Hepatocyte (in vitro differentiated cells): ENCODE measurements at places on chromosomes 12 and 14. TPM values are rescaled to one million over a fixed set of nuclear protein-coding genes. Genes with fewer than 3 reads are reported as not detected.

GRCh38 chr12:53618275-53618674 is 7.9 kb downstream of the ATF7 start:
- H3K4me3 ChIP-seq = no peak overlapping the region
- no peaks in the 10 kb centered on the region for H3K36me3 ChIP-seq
- no peaks in the 10 kb centered on the region for H3K27me3 ChIP-seq
- no peak for DNase-seq
- H3K27ac ChIP-seq = no peak overlapping the region

- no peaks in the 10 kb centered on the region for H3K36me3 ChIP-seq
- H3K4me3 ChIP-seq = no peak overlapping the region
- H3K4me1 ChIP-seq = no peaks in the 10 kb centered on the region
- no peaks in the 10 kb centered on the region for H3K27me3 ChIP-seq
- peak; percentile 26 for DNase-seq
Observed at GRCh38 chr12:71556875-71557274, 106.8 kb downstream of the ZFC3H1 start.

PGF gene
- 25.0 and 25.2 TPM in 2 replicates for total RNA-seq

GRCh38 chr14:94385553-94386057 is 2.8 kb downstream of the SERPINA1 start:
- no peak overlapping the region for H3K4me3 ChIP-seq
- no peak for DNase-seq
- peak overlapping the region; percentile 77 for H3K27ac ChIP-seq
- H3K27me3 ChIP-seq = no peaks in the 10 kb centered on the region
- no peaks in the 10 kb centered on the region for H3K36me3 ChIP-seq
- peaks cover 9% of the 10 kb centered on the region for H3K4me1 ChIP-seq

- H3K27me3 ChIP-seq = peaks cover 6% of the 10 kb centered on the region
- no peaks in the 10 kb centered on the region for H3K4me1 ChIP-seq
- H3K36me3 ChIP-seq = no peaks in the 10 kb centered on the region
- H3K4me3 ChIP-seq = no peak overlapping the region
- no peak overlapping the region for H3K27ac ChIP-seq
Observed at GRCh38 chr12:131065279-131065678, 111.6 kb downstream of the ADGRD1 start.

DNA sequence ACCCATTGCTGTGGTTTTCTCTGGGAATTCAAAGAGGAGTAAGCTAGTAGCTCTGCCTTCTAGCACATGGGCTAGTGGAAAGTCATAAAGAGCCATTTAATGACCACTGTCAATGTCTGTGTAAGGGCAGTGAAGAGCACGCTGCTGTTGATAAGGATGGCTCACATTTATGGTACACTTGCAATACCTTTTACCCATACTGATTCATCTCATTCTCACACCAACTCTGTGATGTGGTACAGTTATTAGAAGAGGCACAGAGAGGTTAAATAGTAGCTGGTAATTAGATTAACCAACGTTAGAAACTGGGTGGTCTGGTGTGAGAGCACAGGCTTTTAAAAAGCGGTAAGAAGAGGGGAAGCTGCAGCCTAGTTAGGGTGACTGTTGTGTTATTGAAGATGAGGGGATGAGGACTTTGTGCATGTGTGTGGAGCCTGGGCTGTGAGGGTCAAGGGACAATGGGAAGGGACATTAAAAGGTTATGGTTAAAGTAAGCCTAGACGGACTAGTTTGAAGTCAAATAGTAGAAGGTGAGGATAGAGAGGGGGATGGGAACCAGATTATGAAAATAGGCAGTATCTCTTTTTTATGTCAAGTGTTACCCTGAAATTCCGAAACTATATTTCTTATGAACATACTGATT is 25.2 kb downstream of the RASSF3 start:
- DNase-seq = no peak
- no peak overlapping the region for H3K4me3 ChIP-seq
- H3K27ac ChIP-seq = no peak overlapping the region
- H3K4me1 ChIP-seq = peaks cover 3% of the 10 kb centered on the region
- no peaks in the 10 kb centered on the region for H3K27me3 ChIP-seq
- no peaks in the 10 kb centered on the region for H3K36me3 ChIP-seq

DNA sequence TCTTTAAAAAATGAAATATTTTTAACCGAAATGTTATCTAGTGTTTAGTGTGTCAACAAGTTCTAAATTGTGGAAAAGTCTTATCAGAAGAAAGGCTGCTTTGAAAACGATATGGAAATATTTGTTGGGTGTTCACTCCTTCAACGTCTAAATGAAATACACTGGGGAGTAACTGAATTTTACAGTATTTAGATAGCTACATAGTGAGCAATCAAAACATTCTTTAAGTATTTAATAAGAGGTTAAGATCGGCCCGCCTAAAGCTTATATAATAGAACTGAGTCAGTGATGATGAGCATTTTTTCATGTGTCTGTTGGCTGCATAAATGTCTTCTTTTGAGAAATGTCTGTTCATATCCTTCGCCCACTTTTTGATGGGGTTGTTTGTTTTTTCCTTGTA is 228.3 kb downstream of the RAD51B start:
- H3K27me3 ChIP-seq = no peaks in the 10 kb centered on the region
- no peak for DNase-seq
- H3K27ac ChIP-seq = no peak overlapping the region
- peaks cover 17% of the 10 kb centered on the region for H3K4me1 ChIP-seq
- H3K36me3 ChIP-seq = no peaks in the 10 kb centered on the region

DNA sequence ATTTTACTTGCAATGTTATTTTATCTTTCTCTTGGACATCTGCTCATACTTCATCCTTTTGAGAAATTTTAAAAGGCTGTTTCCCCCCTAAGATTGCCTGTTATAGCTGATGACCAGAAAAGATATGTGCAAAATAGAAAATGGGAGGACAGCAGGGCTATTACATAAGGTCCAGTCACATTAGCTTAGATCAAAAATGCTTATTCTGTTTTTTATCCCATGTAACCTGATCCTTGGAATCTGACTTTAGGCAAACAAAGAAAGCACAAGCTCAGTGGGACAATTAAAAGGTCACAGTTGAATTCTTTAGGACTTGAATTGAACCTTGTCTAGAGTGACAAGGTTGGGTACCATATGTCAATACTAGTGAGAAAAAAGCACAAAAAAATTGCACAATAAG is 65.1 kb upstream of the TRHDE start:
- no peaks in the 10 kb centered on the region for H3K4me1 ChIP-seq
- H3K36me3 ChIP-seq = no peaks in the 10 kb centered on the region
- no peak overlapping the region for H3K27ac ChIP-seq
- H3K27me3 ChIP-seq = no peaks in the 10 kb centered on the region

GRCh38 chr14:61326146-61326545 is 4.8 kb downstream of the PRKCH start:
- H3K27ac ChIP-seq = no peak overlapping the region
- H3K4me3 ChIP-seq = no peak overlapping the region
- H3K27me3 ChIP-seq = peaks cover 26% of the 10 kb centered on the region
- no peaks in the 10 kb centered on the region for H3K36me3 ChIP-seq

DNA sequence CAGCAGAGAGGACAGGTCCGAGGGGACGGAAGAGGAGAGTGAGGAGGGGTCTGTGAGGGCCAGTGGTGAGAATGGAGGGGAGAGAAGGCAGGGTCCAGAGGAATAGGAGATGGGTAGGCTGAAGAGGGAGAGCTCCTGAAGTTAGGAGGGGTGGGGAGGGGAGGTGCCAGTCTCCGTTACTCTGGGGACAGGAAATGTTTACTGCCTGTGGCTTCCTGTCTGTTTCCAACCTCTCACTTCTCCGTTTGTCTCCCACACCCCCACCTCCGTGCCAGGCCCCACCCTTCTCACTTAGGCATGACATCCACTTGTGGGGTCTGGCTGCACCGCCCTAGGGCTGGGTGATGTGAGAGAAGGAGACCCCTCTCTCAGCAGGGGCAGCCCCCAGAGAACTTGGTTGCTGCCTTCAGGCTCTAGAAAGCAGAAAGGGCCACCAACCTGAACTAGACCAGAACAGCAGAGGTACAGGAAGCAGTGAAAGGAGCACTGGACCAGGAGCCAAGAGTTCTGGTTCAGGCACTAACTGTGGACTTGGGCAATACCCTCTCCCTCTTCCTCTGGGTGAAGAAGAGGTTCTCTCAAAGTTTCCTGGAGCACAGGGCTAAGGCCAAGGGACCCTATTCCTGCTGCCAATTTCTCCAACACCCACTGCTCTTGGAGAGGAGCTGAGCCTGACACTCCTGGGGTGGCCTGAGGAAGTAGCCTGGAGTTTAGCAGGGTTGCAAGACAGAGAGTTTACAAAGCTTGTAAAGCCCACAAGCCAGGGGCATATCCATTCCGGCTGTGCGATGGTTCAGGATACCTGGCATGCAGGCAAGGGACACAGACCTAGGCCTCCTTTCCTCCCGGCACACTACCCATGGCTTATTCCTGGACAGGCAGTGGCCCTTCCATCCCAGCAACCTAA is 5.5 kb downstream of the ITGA5 start:
- H3K4me1 ChIP-seq = peaks cover 9% of the 10 kb centered on the region
- H3K4me3 ChIP-seq = no peak overlapping the region
- DNase-seq = no peak
- H3K27me3 ChIP-seq = peaks cover 2% of the 10 kb centered on the region

DNA sequence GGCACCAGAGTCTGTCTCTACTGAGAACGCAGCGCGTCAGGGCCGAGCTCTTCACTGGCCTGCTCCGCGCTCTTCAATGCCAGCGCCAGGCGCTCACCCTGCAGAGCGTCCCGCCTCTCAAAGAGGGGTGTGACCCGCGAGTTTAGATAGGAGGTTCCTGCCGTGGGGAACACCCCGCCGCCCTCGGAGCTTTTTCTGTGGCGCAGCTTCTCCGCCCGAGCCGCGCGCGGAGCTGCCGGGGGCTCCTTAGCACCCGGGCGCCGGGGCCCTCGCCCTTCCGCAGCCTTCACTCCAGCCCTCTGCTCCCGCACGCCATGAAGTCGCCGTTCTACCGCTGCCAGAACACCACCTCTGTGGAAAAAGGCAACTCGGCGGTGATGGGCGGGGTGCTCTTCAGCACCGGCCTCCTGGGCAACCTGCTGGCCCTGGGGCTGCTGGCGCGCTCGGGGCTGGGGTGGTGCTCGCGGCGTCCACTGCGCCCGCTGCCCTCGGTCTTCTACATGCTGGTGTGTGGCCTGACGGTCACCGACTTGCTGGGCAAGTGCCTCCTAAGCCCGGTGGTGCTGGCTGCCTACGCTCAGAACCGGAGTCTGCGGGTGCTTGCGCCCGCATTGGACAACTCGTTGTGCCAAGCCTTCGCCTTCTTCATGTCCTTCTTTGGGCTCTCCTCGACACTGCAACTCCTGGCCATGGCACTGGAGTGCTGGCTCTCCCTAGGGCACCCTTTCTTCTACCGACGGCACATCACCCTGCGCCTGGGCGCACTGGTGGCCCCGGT is at the start of gene PTGDR:
Gene PTGDR, plus strand, starts transcription at position 198 of the 778 bp plus-strand sequence. Its CDS starts 117 bp downstream, at position 315.
- peaks cover 8% of the 10 kb centered on the region for H3K4me1 ChIP-seq
- no peak within 1 kb of the TSS for H3K27ac ChIP-seq
- H3K27me3 ChIP-seq = peaks cover 46% of the 10 kb centered on the region
- peak; percentile 16 for DNase-seq
- H3K4me3 ChIP-seq = peak within 1 kb of the TSS; percentile 18

CLEC1B gene
- 0.20 and 0.36 TPM in 2 replicates for total RNA-seq

GRCh38 chr12:94285943-94286582 is 137.7 kb downstream of the PLXNC1 start:
- no peak overlapping the region for H3K4me3 ChIP-seq
- no peak overlapping the region for H3K27ac ChIP-seq
- peaks cover 18% of the 10 kb centered on the region for H3K4me1 ChIP-seq
- peaks cover 30% of the 10 kb centered on the region for H3K27me3 ChIP-seq
- DNase-seq = no peak

GRCh38 chr14:59177262-59177661 is 11.2 kb upstream of the DAAM1 start:
- no peak overlapping the region for H3K27ac ChIP-seq
- H3K27me3 ChIP-seq = no peaks in the 10 kb centered on the region
- no peak for DNase-seq
- H3K4me3 ChIP-seq = no peak overlapping the region
- H3K4me1 ChIP-seq = no peaks in the 10 kb centered on the region

- H3K27ac ChIP-seq = no peak overlapping the region
- H3K27me3 ChIP-seq = no peaks in the 10 kb centered on the region
- no peaks in the 10 kb centered on the region for H3K36me3 ChIP-seq
- no peak overlapping the region for H3K4me3 ChIP-seq
Observed at GRCh38 chr12:12181511-12181910, 85.3 kb downstream of the LRP6 start.

- DNase-seq = no peak
- peaks cover 8% of the 10 kb centered on the region for H3K4me1 ChIP-seq
- no peak overlapping the region for H3K27ac ChIP-seq
- H3K36me3 ChIP-seq = no peaks in the 10 kb centered on the region
- H3K27me3 ChIP-seq = no peaks in the 10 kb centered on the region
Observed at GRCh38 chr14:91173904-91174303, 60.0 kb downstream of the DGLUCY start.

SERPINA9 gene
- total RNA-seq = 0.60 TPM in 1 of 2 replicates, not detected in the other

- DNase-seq = no peak
- H3K36me3 ChIP-seq = no peaks in the 10 kb centered on the region
- no peaks in the 10 kb centered on the region for H3K27me3 ChIP-seq
- no peak overlapping the region for H3K27ac ChIP-seq
Observed at GRCh38 chr12:104560881-104561280, 104.1 kb downstream of the CHST11 start.

DNA sequence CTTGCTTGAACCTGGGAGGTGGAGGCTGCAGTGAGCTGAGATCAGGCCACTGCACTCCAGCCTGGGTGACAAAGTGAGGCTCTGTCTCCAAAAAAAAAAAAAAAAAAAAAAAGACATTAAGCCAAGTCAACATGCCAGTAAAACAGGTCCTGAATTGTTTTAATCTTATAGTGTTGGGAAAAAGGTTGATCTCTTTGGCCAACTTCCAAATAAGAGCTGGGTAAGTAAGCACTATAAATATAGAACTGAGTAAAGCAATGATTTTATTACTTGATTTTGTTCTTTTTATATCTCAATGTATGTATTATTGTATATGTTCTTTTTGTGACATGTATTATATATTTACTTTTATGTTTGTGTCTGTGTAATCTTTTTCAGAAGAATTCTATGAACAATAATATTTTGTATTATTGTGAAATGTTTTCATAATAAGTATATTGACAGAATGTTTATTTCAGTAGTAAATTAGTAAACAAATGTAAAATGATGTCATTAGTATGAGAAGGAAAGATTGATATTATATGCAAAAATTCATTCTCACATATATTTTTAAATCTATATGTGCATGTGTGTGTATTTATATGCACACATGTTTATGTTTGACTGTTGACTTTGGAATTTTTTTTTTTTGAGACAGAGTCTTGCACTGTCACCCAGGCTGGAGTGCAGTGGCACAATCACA is 9.6 kb upstream of the AKAP6 start:
- no peaks in the 10 kb centered on the region for H3K4me1 ChIP-seq
- no peaks in the 10 kb centered on the region for H3K36me3 ChIP-seq
- no peak overlapping the region for H3K4me3 ChIP-seq
- H3K27me3 ChIP-seq = no peaks in the 10 kb centered on the region

CLEC6A gene
- not detected in 2 replicates for total RNA-seq

GRCh38 chr14:31894351-31894750 is 182.8 kb upstream of the ARHGAP5 start:
- no peaks in the 10 kb centered on the region for H3K27me3 ChIP-seq
- no peak overlapping the region for H3K4me3 ChIP-seq
- H3K27ac ChIP-seq = no peak overlapping the region
- H3K36me3 ChIP-seq = no peaks in the 10 kb centered on the region
- peaks cover 15% of the 10 kb centered on the region for H3K4me1 ChIP-seq
